HuH-7 (cell line): ENCODE measurements at places on chromosomes 2 and 18.

- no peak for DNase-seq
Measured at GRCh38 chr2:37340637-37341036, 3.8 kb upstream of the QPCT start.

GRCh38 chr2:114814355-114814754 is 371.9 kb downstream of the DPP10 start:
- no peak for DNase-seq

- DNase-seq = no peak
Measured at GRCh38 chr2:43553341-43553855, 42.4 kb downstream of the THADA start.

DNA sequence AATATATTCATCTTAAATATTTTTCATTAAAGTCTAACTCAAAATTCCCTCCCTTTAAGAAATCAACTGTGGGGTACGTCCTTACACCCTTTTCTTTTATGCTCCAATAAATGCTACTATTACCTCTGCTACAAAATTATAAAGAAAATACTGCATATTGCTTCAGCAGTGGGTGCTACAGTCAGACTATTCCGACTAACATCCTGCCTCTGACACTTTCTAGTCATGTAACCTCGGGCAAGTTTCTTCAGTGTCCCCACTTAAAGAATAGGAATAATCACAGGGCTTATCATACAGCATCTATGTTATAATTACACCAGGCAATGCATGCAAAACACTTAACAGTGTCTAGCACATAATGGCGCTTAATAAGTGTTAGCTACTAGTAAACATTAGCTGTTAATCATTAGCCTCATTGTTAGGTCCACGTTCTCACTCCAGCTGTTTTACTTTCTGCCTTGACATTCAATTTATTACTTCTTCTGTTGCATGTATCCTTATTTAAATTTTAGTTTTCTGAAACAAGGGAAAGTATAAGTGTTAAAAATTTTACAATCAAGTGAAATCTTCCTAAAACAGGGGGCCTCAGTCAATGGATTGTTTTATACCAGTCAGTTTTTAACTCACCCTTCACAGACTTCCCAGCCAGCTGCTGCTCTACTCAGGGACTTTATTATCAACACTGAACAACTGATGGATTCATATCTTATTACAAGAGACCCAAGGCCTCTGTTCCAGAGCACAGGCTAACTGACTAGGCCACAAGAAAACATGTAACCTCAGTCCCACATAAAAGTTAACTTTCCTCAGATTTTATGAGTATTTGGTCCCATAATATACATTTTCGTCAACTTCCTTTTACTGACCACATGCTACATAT is 54.0 kb downstream of the CLASP1 start:
- no peak for DNase-seq

GRCh38 chr2:165953306-165953654 is 296 bp downstream of the TTC21B start:
- DNase-seq = peak; percentile 55

GRCh38 chr2:218878486-218878885 is 2.2 kb upstream of the WNT10A start:
- no peak for DNase-seq

DNA sequence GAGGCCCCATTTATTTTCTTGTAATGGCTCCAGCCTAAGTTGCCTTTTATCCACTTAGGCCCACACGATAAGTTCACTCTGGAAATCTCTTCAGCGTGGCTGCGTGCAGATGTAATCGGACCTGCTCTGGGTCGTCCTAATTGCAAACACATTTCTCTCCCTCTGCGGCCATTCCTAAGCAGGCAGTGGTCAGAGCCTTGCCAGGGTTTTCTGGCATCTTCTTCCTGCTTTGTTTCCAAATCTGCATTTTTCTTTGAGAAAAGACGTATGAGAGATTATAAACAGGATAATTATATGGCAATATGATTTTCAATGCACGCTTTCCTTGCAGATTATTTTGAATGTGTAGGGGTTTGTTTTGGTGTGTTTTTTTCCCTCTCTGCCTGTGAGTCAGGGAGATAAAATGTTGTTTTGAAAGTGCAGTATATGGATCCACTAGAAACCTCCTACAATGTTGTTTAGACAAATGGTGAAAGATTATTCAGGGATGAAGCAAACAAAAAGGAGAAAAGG is 239.4 kb upstream of the TANK start:
- DNase-seq = no peak

DNA sequence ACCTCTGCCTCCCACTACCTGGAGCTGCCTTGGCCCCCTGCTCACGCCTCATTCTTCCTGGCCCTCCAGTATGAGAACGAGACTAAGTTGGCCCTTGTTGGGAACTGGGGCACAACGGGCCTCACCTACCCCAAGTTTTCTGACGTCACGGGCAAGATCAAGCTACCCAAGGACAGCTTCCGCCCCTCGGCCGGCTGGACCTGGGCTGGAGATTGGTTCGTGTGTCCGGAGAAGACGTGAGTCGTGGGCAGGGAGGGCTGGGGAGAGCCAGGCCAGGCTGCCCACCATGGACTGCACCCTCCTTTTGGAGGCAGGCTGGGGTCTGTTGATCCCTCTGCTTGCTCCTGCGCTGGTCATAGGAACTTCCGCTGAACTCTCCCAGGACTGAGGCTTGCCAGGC is 114.7 kb downstream of the DYSF start:
- no peak for DNase-seq

DNA sequence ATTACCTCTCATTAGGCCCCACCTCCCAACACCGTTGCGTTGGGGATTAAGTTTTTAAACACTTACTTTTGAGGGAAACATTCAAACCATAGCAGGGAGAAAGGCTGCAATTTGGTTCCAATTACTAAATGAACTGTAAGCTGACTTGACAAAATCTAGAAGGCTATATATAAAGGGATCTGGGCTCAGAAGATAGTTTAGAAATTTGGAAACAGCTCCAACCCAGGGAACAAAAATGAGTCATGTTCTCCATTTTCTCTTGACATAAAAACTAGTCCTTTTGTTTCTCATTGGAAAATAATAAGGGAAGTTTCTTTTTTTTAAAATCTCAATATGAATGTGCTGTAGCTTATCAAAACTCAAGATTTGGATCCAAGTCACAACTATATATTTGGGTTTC is 17.5 kb downstream of the MOGAT1 start:
- no peak for DNase-seq

DNA sequence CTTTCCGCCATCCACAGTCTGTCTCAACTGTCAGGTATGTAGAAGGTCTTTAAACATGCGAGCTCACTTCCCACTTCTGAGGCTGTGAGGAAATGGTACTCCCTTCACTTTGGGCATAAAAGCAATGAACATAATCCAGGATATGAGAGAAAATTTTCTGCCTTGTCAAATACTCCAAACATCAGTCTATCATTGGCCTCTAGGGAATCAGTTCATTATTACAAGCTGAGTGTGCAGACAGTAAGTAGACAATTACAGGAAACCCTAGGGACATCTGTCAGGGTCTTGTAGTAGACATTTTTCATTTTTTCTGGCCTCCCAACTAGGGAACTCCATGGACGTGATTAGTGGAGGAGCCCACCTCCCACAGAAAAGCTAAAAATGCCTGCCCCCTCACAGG is 13.6 kb upstream of the APCDD1 start:
- DNase-seq = no peak

GRCh38 chr2:20294231-20294630 is 56.4 kb downstream of the PUM2 start:
- no peak for DNase-seq
